Naive thymus-derived CD8-positive, alpha-beta T cell (primary cell): ENCODE measurements at places on chromosomes 7 and 10.

- DNase-seq, result no peak
Measured at GRCh38 chr7:42241424-42241823, 4.4 kb upstream of the GLI3 start.

DNA sequence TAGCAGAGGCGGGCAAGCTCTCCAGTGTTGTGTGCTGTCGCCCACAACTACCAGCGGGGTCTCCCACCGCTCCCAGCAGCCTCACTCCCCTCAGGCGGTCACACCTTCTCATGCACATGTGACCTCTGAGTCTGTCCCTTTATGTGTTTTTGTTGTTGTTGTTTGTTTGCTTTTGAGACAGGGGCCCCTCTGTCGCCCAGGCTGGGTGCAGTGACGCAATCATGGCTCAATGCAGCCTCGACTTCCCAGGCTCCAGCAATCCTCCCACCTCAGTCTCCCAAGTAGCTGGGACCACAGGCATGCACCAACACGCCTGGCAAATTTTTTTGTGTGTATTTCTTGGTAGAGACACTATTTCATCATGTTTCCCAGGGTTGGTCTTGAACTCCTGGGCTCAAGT is 1.5 kb downstream of the CPSF4 start:
- no peak for DNase-seq

- no peak for DNase-seq
Measured at GRCh38 chr7:43904533-43905208, 1.7 kb downstream of the URGCP start.

- DNase-seq, result no peak
Measured at GRCh38 chr10:62904281-62904875, 88.2 kb upstream of the EGR2 start.

DNA sequence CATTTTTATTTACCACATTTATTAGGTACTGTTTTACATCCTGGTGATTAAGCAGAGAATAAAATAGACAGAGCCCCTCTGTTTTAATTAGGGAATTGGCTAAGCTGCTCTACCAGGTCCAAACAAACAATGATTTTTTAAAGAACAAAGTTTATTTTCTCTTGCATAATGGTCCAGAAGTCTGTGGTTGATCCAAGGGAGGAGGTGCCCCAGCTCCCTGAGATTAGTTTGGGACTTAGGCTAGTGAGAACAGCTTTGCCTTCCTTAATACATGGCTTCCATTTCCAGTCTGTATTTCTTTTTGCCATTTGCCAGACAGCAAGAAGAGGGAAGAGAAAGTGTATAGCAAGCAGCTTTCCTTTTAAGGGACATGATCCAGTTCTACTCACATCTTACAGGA is 2.9 kb upstream of the MIOS start:
- DNase-seq, result no peak

- no peak for DNase-seq
Measured at GRCh38 chr7:63030061-63030460, 968.6 kb upstream of the ZNF722 start.

DNA sequence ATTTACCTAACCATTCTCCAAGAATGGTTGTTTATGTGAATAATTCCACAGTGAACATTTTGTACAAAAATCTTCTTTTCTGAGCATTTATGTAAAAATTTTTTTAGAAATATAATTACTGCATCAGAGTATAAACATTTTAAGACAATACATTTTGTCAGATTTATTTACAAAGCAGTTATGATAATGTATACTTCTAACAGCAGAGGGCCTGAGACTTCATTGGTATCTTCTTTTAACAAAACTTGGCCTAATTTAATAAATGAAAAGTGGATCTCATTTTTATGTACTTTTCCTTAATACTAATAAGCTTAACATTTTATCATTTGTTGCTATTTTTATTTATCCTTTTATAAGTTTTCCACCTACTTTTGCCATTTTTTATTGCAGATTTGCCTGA is 69.4 kb downstream of the HECTD2 start:
- no peak for DNase-seq

GRCh38 chr7:155002411-155003091 is 373 bp downstream of the PAXIP1 start:
- no peak for DNase-seq

- no peak for DNase-seq
Measured at GRCh38 chr7:29285861-29286260, 91.3 kb downstream of the CHN2 start.

DNA sequence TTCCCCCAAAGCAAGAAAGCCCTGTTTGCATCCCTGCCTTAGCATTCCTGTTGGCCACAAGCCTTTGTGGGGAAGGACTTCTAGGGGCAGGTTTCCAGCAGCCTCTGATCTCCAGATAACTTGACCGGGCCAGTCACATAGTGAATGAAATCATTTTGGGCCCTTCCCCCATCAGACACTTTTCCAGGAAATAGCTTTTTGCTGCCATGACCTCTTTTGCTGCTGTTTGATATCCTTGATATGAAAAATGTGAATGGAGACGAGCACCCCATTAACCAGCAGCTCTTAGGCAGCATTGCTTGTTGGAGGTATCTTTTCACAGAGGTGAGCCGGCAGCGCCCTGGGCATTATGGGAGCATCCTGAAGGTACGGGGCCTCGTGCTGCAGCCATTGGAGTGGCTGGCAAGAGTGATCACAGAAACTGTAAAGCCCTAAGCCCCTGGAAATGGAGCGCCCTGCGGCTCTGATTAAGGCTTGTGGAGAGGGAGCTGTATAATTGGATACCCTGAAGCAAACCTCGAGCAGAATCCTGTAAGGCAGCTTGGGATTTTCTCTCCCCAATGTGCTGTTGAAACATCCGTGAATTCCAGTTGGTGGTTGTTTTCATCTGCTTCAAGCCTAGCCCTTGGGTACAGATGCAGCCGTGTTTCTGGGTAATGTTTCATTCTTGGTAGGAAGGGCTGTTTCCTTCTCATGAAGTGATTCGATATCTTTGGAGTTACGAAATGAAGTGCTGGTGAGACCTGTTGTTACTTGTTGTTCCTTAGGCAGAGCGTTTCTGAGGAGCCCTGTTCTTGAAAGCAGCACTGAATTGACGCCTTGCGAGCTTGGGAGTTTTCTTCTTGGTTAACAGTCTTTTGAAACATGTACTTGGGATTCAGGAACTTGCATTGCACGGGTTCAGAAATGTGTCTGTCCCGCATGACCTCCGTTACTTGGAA is 179.0 kb downstream of the PTEN start:
- no peak for DNase-seq

DNA sequence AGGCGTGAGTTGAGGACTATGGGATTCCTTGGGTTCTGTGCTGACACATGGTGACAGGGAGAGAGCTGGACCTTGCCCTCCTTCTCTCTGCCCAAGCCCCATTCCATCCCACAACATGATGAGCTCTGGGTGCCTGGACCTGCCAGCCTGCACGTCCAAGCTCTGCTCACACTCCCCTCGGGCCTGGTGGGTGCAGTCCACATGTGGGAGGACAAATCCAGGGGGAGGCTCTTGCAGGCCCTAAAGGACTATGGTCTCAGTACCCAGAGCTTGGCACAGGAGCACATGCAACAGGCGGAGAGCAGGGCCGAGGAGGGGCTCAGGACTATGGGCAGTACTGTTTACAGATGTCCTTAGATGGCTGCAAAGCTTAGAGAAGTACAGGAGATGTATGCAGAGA is 91.4 kb downstream of the CLEC2L start:
- DNase-seq, result no peak

- no peak for DNase-seq
Measured at GRCh38 chr10:127907411-127908105, 655 bp downstream of the PTPRE start.

- no peak for DNase-seq
Measured at GRCh38 chr7:28442540-28443420, 30.5 kb downstream of the CREB5 start.

DNA sequence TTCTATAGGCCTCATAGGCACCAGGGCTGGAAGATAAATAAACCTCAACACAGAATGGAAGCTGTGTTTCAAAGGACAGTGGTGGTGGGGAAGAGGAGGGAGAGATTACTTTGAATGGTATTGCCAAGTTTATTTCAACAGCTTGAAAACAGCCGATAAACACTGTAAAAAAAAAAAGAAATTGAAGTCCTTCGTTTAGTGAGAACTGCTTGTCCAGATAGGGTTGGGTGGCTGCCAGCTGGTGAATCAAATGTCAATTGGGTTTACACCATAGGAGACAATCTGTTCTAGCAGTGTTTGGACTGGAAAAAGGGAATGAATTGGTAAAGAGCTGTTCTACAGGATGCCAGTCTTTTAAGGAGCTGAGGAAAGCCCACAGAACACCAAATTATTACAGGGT is 254.8 kb downstream of the PHF14 start:
- no peak for DNase-seq

- DNase-seq, result no peak
Measured at GRCh38 chr7:70384024-70384423, 747.9 kb upstream of the GALNT17 start.

DNA sequence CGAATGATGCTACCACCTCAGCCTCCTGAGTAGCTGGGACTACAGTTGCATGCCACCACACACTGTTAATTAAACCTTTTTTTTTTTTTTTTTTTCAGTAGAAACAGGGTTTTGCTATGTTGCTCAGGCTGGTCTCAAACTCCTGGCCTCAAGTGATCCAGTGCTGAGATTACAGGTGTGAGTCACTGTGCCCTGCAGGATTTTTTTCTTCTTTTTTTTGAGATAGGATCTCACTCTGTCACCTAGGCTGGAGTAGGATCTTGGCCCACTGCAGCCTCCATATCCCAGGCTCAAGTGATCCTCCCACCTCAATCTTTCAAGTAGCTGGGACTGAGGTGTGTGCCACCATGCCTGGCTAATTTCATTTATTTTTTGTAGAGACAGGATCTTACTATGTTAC is 6.4 kb downstream of the ACTA2 start:
- DNase-seq, result no peak

- no peak for DNase-seq
Measured at GRCh38 chr7:20194343-20194995, 22.7 kb downstream of the MACC1 start.

GRCh38 chr7:99679400-99680191 is at the start of gene CYP3A5:
TSS of gene CYP3A5 (minus strand) at chr7:99679996. CDS start at chr7:99679896, 100 bp downstream.
- DNase-seq, result no peak

GRCh38 chr10:59885430-59886134 is 20.8 kb downstream of the CCDC6 start:
- no peak for DNase-seq

GRCh38 chr10:2949221-2949947 is 118.0 kb upstream of the PFKP start:
- DNase-seq, result no peak

DNA sequence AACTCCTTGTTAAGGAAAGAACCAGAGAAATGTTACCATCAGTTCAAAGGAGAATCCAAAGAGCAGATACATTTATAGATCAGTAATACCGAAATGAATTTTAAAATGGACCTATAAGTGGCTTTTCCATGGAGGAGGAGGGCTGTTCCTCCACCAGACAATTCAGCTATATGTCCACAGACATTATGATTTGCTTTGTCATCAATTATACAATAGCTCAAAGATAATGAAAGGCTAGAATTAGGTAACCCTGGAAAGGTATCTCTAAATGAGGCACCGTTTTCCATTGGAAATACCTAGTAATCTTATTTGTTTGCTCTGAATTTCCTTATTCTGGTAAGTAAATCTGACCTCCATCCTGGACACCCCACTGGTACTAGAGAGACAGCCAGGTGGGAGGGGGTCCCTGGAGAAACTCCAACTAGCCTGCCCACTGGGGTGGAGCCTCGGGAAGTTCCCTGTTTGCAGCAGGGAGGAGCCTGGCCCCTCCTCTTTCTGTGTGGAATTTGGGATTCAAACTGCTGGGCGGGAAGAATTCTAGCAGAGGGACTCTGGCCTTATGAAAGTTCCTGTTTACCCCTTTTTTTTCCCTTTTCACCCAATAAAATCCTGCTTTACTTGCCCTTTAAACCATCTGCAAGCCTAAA is 218.0 kb downstream of the PHF14 start:
- DNase-seq, result no peak

GRCh38 chr7:105246256-105246655 is 142.5 kb downstream of the SRPK2 start:
- DNase-seq, result no peak

DNA sequence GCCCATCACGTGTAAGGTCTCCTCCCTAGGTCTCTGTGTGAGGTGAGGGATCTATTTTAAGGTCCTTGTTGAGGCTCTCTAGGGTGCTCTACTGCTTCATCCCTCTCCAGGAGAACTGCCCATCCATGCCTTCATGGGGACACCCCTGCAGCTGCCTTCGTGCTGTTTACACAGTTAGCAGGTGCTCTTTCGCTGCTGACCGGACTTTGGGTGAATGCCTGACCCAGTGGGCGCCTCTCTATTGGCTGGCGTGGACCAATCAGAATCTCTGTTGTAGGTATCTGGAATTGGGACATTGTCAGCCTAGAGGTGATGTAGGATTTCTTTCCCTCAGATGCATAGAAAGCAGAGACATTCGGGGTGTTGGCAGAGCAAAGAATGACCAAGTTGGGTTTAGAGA is 38.7 kb upstream of the HMX3 start:
- DNase-seq, result no peak

- no peak for DNase-seq
Measured at GRCh38 chr10:5812283-5813090, 747 bp downstream of the GDI2 start.

DNA sequence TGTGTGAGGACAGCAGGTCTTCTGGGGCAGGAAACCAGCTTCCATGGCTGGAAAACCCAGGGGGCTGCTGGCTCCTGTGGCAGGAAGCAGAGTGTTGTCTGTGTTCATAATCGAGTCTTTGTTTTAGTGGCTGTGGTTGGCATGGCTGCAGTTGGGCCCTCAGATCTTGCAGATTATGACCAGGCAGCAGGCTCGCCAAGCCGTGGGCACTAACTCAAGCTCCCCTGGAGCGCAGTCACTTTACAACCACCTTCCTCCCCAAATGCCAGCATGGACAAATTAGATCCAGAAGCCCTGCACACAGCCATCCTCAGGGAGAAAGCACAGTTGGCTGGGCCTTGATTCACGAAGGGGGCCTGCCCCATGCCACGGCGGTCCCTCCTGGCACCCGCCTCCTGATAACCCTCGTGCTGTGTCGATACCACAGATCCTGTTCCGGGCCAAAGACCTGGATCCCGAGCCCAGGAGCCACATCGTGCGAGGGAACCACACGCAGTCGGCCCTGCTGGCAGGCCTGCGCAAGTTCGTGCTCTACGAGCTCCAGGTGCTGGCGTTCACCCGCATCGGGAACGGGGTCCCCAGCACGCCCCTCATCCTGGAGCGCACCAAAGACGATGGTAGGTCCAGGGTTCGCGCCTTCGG is 552.5 kb upstream of the FOXK1 start:
- no peak for DNase-seq

DNA sequence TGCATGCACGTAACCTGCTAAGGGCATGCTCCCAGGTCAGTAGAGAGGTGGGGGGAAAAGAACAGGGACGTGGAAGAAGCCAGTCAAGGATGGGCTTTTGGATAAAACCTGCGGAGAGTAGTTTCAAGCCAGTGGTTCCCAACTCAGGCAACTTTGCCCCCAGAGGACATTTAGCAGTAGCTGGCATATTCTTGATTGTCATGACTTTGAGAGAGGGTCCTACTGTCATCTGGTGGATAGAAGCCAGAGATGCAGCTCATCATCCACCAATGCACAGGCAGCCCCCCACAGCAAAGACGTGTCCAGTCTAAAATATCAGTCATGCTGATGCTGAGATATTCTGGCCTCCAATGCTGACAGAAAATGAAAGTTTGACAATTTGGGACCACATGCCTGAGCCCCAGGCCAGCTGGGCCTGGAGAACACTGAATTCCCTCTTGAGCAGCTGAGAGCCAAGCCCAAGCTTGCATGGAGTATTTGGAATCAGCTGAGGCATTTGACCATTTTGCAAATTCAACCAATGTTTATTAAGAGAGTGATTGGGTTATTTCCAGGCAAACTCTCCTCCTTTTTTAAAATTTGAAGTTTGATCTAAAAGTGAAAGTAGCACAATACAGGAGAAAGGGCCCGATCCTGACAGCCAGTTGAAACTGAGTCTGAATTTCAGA is 110.0 kb upstream of the C7orf33 start:
- no peak for DNase-seq
